AG10803 (cell line): ENCODE measurements at places on chromosomes 5 and 9.

DNA sequence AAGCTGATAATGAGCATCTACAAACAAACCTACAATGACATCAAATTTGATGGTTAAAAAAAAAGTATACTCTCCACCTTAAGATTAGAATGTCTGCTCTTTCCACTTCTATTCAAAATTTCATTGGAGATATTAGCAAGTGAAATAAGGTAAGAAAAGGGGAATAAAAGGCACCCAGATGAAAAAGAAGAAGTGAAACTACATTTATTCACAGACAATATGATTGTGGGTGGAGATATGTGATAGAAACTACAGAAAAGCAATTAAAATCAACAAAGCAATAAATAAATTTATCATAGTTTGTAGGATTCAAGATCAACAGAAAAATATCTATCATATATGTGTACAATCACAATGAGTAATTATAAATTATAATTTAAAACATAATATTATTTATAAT, 395.1 kb upstream of the CCNH start:
- no peak for DNase-seq

GRCh38 chr5:100840789-100841188, 62.3 kb downstream of the ST8SIA4 start:
- DNase-seq, result no peak

- no peak for DNase-seq
Observed at GRCh38 chr9:87656485-87656884, 69.4 kb upstream of the CTSL start.

GRCh38 chr9:123457583-123457982, 101.6 kb downstream of the CRB2 start:
- DNase-seq, result no peak

- DNase-seq, result peak; percentile 58
Observed at GRCh38 chr9:126482361-126483044, 131.2 kb upstream of the LMX1B start.

DNA sequence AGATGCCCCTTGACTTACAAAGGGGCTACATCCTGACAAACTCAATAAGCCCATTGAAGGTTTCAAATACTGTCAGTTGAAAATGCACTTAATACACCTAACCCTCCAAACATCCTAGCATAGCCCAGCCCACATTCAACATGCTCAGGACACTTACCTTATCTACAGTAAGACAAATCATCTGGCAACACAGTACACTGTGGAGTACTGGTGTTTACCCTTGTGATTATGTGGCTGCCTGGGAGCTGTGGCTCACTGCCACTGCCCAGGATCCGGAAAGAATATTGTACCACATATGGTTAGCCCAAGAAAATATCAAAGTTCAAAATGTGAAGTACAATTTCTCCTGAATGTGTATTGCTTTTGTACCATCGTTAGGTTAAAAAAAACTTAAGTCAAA, 562.2 kb downstream of the HTR1A start:
- no peak for DNase-seq

DNA sequence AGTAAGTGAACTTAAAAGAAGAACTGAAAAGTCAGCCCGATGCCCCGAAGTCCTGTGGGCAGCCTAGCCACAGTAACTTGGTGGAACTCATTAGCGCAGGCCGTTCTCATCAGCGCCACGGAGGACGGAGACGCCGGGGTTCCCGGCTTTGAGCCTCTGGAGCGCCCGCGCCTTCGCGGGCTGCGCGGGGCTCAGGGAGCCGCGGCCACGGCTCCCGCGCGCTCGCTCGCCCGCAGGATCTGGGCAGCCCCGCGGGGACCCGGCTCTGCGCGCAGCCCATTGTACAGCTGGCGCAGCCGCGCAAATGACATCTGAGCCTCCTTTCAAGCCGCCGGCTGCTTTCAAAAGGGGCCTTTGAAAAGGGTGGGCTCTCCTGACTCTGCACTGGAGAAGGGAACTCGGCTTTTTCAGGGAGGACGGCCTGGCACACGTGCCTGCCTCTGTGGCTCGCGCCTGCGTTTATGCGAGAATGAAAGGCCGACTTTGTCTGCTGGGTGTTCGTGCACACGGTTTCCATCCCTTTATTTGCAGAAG, 40.7 kb downstream of the TLR4 start:
- DNase-seq, result no peak

DNA sequence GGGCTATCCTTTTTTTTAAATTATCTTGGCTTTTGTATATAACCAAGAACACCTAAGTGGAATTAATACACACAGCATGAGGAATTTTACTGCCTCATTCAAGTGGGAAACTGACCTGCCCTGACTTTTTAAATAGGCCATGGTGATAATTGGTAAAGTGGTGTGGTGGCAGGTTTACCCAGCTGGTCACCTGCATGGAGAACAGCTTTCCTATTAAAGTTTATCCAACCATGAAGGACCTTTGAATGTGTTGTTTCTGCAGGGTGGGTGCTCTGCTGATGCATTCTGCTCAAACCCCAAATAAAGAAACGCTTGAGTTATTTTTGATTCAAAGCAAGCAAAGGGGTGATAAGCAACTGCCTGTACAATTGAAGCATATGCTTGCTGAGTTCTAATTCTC, 261.0 kb upstream of the GRIN3A start:
- no peak for DNase-seq

- no peak for DNase-seq
Observed at GRCh38 chr9:135062254-135062653, 25.2 kb upstream of the OLFM1 start.

- DNase-seq, result no peak
Observed at GRCh38 chr5:140093866-140094265, 20.0 kb upstream of the PURA start.

- DNase-seq, result peak; percentile 57
Observed at GRCh38 chr5:94793816-94794198, 175.3 kb downstream of the SLF1 start.

DNA sequence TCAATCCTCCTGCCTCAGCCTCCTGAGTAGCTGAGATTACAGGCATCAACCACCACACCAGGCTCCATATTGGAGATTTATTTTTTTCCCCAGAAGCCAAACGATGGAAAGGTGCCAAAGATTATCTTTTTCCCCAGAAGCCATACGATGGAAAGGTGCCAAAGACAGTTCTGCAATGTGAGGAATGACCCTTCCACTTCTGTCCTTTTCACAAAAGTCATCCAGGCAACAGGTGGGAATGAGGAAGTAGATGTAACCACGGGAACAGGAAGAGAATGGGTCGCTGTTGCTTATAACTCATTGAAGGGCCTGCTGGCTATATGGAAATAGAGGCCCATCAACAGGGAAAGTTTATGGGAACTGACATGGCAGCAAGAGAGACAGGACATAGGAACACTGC, 233.7 kb upstream of the MSX2 start:
- DNase-seq, result no peak

DNA sequence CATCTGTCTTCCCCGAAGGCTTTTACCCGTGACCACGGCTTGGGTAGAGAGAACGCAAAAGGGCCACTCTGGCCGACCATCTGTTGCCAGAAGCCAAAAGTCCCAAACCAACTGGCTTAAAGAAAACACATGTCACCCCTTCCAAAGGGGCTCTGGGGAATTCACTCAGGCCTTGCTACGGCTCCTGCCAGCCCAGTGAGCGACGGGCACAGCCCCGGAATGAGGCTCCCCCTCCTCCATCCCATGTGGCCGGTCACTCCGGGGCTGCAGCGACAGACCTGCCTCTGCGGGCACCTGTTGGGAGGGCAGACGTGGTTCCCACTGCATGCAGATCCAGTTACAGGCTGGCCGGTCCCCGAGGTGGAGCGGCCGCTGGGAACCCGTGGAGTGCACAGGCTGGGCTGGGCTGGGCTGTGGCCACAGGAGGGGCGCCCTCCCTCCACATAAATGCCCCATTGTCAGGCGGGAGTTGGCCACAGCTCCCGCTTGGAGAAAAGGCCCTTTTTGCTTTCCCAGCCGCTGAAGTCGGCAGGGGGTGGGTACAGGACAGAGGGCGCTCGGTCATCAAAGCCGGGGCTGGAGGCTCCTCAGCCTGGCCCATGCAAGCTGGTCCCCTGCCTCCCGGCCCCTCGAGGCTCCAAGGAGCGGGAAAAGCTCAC, 19.9 kb downstream of the NOTCH1 start:
- no peak for DNase-seq

- DNase-seq, result no peak
Observed at GRCh38 chr9:92325991-92326500, 293 bp downstream of the CENPP start.

GRCh38 chr5:103743421-103743820, 180.8 kb upstream of the NUDT12 start:
- DNase-seq, result no peak

DNA sequence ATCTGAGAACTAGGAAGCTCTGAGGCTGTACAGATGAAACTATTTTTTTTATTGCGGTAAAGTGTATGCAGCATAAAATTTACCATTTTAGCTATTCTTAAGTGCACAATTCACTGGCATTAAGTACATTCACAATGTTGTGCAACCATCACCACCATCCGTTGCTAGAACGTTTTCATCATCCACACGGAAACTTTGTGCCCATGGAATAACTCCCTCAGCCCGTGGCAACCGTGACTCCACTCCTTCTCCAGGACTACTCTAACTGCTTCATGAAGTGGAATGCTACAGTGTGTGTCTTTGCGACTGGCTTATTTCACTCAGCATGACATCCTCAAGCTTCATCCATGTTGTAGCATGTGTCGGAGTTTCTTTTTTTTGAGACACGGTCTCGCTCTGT, 57.1 kb downstream of the COL23A1 start:
- DNase-seq, result no peak

DNA sequence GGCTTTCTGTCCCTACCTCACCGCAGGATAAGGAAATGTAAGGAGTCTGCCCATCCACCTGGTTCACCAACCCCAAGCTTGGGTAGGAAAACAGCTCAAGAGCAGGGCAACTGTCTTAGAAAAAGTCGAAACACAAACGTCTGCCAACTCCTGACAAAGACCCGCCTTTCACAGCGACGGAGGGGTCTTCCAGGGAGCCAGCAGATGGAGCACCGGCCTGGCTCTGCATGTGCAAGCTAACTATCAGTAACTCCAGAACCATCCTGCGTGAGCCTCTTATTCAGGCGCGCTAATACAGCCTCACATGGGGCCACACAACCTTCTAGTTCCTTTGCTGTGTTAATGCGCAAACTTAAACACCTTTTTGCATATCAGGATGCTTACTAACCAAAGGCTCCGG, 26.9 kb downstream of the CAMSAP1 start:
- no peak for DNase-seq

DNA sequence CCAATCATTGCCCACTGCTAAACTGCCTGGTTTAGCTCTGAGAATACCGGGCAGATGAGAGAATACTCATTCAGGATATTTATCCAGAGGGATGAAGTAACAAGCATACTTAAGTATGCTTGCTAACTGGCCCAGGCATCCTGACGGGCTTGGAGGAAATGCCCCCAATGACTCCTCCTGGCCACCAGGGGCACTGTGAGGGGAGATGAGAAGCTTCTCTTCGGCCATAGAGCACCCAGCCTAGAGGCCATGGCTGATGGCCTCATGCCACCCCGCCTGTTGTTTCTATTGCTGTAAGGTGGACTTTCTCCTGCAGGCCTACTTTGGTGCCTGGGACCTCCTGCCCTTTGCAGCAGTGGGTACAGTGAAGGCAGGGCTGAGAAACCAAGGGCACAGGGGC, 134.5 kb upstream of the FSTL4 start:
- DNase-seq, result no peak

- DNase-seq, result peak; percentile 35
Observed at GRCh38 chr9:86605303-86605702, 251.1 kb upstream of the TUT7 start.

- no peak for DNase-seq
Observed at GRCh38 chr5:83000922-83001321, 76.3 kb downstream of the TMEM167A start.

DNA sequence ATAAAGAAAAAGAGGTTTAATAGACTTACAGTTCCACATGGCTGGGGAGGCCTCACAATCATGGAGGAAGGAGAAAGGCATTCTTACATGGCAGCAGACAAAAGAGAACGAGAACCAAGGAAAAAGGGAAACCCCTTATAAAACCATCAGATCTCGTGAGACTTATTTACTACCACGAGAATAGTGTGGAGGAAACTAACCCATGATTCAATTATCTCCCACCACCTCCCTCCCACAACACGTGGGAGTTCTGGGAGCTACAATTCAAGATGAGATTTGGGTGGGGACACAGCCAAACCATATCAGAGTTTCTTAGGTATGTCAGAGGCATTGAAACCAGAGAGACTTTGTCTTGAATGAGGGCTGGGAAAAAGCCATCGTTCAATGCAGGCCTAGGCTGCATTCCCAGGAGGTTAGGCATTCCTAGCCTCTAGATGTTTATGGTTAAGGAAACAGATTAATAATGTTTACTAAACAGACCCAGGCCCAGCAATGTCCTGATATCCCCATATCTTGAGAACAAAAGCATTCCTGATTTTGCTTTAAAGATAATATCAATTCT, 7.5 kb upstream of the PAIP1 start:
- no peak for DNase-seq

- no peak for DNase-seq
Observed at GRCh38 chr9:7346144-7346543, 453.4 kb downstream of the DMAC1 start.

DNA sequence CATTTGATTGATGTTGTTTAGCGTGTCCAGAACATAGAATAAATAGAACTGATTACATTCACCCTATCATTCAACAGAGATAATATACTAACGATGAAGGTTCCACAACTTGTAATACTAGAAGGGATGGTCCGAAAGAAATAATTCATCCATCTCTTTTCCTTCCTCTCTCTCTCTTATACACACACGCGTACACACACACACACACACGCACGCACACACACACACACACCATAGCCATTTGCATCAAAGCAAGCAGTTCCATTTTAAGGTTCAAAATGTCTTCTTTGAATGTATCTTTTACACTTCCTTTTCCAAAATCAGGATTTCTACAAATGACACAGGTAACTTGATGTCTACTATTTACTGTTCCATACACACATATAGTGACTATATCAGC, 887 bp downstream of the GDA start:
- no peak for DNase-seq
